Brain microvascular endothelial cell (primary cell): ENCODE measurements at places on chromosomes 11 and 22.

DNA sequence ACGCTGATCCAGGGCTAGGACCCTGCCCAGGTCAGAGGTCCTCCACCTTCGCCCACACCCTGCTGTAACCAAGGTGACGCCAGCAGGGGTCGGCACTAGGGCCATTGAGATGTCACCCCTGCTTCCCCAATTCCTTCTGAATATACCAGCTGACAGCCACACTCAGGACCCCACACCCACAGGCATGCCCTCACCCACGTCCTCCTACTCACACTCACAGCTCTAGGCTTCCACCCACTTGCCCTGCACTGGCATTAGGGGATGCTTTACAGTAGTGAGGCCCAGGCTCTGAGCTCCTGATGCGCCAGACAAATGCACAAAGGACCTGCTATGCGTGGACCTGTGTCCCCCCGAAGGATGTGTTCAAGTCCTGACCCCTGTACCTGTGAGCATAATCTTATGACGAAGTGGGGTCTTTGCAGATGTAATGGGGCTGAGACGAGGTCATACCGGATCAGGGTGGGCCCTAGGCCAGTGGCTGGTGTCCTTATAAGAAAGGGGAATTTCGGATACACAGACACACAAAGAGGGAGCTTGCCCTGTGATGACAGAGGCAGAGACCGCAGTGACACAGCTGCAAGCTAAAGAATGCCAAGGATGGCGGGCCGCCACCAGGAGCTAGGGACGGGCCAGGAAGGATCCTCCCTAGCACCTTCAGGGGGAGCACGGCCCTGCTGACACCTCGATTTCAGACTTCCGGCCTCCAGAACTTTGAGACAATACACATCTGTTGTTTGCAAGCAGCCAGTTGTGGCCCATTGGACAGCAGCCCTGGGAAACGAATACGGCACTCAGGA lies 11.2 kb downstream of the WNT11 start:
- DNase-seq: no peak

DNA sequence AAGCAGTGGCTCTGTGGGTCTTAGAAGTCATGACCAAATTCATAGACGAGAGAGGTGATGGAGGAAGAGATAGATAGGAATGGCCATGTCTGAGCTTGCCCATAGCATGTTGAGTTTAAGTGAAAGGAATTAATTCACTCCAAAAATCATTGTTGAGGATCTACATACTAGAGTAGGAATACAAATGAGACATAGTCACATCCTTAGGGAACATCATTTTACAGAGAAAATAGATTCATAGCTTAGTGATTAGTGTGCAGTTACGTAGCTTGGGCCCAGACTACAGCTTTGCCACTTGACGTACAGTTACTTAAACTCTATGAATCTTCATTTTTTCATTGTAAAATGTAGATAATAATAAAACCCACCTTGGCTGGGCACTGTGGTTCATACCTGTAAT lies 21.4 kb upstream of the BMAL1 start:
- no peak for DNase-seq

GRCh38 chr11:76729214-76729613 lies 53.9 kb upstream of the TSKU start:
- DNase-seq: no peak

DNA sequence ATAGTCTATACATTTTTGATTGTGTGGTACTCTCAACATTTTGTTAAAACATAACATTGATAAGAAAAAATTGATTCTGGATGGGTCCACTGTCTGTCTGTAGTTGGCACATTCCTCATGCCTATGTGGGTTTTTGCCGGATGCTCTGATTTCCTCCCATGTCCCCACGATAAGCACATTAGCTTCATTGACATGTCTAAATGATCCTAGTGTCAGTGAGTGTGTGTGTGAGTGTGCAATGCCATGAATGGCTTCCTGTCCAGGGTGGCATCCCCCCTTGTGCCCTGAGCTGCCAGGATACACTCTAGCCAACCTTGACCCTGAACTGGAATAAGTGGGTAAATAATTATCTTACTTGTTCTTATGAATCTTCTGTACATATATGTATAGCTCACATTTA lies 5.4 kb downstream of the SFI1 start:
- DNase-seq: no peak

DNA sequence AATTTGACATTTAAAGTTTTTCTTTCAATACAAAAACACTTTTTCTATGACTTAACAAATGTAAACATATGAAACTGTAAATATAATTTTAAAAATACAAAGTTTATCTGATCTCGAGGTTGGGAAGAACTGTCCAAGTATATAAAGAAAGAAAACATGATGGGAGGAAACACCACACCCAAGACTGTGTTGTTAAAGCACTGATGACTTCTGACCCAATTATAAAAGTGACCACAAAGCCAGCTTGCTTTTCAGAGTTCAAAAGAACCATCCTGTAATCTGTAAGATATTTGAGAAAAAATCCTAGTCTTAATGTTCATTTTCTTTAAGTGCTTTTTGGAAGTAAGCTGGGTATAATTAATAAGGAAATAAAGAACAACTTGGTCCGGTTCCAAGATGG lies 15.6 kb downstream of the CEP57 start:
- no peak for DNase-seq

DNA sequence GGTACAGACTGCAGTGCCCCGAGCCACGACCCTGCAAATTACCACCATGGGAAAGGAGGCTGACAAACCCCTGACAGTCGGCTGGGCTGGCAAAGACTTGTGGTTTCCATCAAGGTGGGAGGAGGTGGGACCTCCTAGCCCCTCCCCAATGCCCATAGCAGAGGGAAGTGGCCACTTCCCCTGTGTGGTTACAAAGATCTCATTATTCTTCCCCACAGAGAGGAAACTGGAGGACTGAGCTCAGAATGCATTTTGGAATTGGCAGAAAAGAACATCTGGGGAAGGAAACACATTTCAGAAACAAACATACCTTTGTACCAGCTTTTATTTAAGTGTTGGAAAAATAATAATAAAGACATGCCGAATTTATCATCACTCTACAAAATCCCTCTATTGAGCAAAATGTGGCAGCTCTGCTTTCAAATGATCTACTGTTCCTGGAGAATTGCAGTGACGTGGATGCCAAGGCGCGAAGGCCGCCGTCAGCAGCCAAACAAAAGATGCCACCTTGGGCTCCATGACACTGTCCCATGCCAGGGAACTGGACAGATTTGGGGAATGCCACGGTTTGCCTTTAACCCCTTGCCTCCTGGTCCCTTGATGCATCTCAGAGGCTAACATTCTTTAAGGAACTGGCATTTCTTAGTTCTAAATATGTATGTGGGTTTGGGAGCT lies 169.6 kb downstream of the CRYBB2 start:
- DNase-seq: no peak

DNA sequence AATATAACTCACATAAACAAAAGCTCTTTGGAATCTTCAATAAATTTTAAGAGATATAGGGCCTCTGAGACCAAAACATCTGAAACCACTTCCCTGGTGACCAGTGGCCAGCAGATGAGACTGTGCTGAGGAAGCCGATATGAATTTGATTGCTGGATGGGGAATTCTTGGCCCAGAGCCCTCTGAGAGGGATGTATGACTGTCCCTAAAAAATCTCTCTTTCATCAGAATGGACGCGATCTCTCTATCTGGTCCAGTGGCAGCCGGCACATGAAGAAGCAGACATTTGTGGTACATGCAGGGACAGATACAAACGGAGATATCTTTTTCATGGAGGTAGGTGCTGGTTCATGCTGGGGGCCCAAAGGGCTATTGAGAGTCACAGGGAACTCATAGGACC lies 37.5 kb downstream of the MYBPC3 start:
- no peak for DNase-seq

GRCh38 chr11:73493956-73494598 lies 103.8 kb downstream of the FAM168A start:
- DNase-seq: peak; percentile 80

DNA sequence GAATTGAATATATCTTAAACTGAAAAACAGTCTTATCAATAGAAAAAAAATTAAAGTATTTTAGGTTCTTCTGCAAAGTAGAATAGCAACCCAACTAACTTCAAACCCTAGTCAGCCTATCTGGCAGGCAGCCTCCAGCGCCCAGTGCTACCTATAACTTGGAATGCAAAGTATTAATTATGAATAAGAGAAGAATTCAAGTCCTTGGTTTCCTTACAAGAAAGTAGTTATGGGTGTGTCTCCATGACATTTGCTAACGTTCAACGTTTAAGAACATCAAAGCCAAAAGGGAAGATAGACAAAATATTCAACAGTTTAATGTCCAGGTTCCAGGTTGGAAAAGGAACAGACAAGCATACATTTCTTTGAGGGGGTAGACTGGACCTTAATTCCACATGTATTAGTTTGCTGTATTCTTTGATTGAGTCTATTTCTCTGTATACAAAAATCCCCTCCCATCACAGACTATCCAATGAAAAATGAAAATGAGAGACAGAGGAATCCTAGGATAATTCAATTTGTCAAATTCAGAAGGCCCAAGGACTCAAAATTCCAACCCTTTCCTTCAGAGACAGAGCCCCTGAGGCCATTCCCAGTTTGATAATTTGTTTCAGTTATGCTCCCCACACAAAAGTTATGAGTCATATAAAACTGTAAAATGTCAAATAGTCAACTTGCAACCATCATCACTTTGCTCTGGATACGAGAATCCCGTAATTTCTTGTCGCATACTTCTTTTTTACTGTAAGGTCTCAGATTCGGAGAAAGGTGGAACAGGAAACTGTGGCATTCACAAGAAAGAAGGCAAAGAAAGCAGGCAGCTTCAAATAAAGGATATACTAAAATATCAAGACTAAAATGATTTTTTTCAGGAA lies 83.7 kb upstream of the CHRM4 start:
- DNase-seq: no peak

GRCh38 chr11:94193288-94193687 lies 64.6 kb downstream of the PANX1 start:
- peak; percentile 45 for DNase-seq

GRCh38 chr22:36946421-36947158 lies 33.2 kb downstream of the CSF2RB start:
- no peak for DNase-seq

- DNase-seq: peak; percentile 38
These were observed 34.4 kb upstream of the TRIM29 start for GRCh38 chr11:120172054-120172911.

GRCh38 chr11:95067841-95068219 lies 1.1 kb downstream of the SRSF8 start:
- no peak for DNase-seq

DNA sequence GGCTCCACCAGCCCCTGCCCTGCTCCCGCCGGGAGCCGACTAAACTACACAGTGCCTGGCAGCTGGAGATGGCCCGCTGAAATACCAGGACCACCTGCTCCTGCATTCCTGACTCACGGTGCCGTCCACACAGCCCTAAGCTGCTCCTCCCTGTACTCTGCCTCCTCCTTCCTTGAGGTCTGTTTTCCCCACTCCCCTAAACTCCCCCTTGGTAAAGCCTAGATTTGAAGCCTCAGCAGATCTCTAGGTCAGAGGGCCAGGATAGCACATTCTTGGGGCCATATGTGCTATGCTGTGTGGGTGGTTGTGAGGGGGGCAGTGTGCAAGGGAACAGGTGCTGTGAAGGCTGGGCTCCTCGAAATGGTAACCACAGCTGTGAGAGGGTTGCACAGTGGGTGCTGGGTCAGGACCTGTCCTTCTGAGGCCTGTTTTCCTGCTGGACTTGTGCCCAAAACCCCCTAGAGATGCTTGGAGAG lies 9.7 kb downstream of the LRFN4 start:
- DNase-seq: no peak

GRCh38 chr11:73932781-73933180 lies 18.0 kb upstream of the DNAJB13 start:
- no peak for DNase-seq

- DNase-seq: no peak
These were observed 1109.5 kb downstream of the BRD1 start for GRCh38 chr22:48717883-48718817.

GRCh38 chr22:36155702-36156101 lies 4.9 kb downstream of the APOL3 start:
- DNase-seq: no peak
